ENCODE measurements at places on chromosomes 4 and X.

DNA sequence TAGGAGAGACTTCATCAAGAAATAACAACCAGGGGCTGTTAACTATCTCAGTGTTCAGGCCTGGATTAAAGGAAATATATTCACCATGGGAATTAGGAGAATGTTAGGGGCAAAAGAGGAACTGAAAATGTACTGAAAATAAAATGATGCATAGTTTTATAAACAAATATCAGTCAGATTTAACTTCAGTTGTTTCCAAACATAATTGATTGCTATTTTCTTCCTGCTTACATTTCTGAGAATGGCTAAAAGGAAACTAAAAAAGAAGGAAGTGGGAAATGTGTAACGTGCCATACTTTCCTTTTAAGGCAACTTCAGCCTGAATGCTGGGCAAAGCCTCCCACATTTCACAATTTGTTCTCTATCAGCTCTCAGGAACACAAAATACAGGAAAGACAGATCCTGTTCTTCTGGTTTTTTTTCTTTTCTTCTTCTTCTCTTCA is 178.1 kb downstream of the MAML3 start:
- no peak for DNase-seq

GRCh38 chr4:95867919-95868318 is 28.0 kb downstream of the PDHA2 start:
- DNase-seq = no peak

DNA sequence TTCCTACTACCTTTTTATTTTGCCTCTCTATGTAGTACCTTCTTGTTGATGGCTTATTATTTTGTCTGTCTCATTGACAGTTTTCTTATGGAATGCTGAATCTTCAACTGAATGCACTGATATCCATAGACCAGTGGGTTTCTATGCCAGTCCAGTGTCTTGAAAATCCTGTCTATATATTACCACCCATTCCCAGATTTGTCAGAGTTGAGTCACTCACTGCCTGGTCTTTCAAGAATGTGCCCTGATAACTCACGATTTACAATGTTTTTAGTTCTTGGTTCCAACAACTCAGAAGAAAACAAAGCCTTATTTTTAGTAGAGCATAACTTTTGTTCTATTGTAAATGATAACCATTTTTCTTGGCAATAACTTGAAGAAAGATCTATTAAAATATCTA is 606.0 kb upstream of the PITX2 start:
- DNase-seq = no peak

DNA sequence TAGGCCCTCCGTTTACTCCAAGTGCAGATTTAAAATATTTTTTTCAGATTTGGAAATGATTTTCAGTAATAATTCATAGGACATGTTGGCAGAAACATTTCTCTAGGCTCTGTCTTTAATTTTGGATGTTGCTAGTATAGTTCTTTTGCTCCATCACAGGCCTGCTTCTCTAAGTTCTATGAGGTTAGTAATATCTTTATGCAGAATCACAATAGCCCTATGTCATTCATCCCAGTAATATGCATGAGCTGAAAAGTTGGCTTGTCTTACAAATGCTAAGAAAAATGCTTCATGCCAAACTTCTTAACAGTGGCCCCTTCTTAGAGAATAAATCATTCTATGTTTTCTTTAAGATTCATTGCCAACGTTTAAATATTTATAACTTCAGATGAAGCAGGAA is 148.3 kb upstream of the TLL1 start:
- no peak for DNase-seq

DNA sequence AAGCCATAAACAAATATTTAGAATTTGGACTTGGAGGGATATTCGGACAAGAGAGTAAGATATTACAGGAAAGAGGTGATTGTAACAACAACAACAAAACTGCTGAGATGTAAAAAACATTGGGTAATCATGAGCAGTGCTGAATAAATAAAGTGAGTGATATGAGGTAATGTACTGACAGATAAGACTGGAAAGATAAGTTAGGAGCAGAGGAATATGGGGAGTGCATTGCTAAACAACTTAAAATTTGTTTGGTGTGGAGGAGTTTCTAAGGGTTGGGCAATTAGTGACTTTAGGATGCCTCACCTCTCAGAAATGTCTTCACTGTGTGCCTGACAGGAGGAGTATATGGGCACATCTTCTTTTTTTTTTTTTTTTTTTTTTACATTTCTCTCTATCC is 637.8 kb upstream of the GRIA3 start:
- DNase-seq = no peak

GRCh38 chrX:87006561-87006960 is 511.0 kb upstream of the KLHL4 start:
- DNase-seq = no peak

GRCh38 chrX:66014084-66014483 is 25.8 kb downstream of the VSIG4 start:
- DNase-seq = no peak

GRCh38 chr4:6349896-6350603 is 80.4 kb downstream of the WFS1 start:
- DNase-seq = no peak

- DNase-seq = no peak
Measured at GRCh38 chr4:5967783-5968182, 50.4 kb downstream of the C4orf50 start.

DNA sequence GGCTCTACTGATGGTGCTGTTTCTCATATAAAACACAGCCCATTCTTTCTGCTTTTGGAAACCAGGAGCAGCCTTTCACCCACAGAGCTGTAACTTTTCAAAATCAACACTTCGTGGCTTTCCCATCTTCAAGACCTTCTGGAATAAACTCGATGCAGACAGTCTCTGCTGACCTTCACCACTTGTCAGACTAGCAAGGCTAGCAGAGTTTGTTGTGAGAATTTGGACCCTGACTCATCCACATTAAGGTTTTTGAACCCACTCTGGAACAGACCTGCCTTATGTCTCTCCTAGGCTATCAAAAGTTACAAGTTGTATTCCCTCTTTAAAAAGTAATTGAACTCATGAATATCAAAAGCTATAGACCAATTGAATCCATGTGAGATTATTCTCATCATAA is 88.6 kb downstream of the MAML3 start:
- no peak for DNase-seq

- DNase-seq = no peak
Measured at GRCh38 chr4:7960017-7960789, 20.5 kb upstream of the AFAP1 start.

DNA sequence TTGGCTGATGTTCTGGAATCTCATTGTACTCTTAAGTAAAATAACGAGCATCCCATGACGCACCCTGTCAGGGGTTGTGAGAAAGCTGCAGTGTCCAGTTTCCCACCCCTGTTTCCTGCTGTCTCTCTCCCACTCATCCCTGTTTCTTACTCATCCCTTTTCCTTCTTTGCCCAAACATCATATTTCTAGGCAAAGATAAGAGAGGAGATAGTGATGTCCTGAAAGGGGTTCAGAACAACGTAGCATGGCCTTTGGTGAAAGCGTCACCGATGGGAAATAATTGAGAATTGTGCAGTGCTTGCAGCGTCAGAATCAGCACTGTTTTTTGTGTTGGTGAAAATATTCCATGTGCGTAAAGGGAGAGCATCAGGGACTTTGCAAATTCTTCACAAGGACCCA is 23.5 kb upstream of the TMEM165 start:
- no peak for DNase-seq

DNA sequence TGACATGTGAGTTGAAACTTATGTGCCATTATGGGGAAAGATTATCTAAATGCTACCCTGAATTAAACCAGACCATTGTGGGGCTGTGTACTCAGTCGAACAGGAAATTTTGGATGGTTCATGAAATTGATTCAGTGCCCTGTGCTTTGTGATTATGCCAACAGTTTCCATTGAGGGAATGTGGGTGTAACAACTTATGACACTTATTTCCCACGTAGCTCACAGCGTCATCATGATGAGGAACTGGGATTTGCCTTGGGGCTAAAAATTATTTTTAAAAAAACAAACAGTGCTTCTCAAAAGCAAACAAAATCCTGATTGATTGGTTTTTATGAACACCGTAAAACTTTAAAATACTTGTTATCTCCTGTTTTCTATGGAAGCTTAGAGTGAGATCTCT is 8.3 kb upstream of the CLTRN start:
- no peak for DNase-seq

DNA sequence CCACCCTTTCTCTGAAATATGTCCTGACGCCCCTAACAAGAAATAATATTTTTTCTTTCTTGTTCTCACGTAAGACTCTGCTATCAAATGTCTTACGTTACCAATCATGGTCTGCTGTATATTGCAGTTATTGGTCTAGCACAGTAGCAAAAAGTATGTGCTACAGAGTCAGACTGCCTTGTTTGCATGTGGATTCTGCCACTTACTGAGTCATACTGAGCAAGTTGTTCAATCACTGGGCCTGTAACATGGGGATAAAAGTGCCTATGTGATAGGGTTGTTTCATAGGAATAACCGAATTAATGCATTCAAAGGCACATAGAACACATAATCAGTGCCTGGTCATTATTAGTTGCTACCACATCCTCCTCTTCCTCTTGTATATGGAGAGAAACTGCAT is 14.1 kb downstream of the RPGR start:
- no peak for DNase-seq

GRCh38 chr4:184684491-184685189 is 35.1 kb downstream of the PRIMPOL start:
- DNase-seq = no peak

DNA sequence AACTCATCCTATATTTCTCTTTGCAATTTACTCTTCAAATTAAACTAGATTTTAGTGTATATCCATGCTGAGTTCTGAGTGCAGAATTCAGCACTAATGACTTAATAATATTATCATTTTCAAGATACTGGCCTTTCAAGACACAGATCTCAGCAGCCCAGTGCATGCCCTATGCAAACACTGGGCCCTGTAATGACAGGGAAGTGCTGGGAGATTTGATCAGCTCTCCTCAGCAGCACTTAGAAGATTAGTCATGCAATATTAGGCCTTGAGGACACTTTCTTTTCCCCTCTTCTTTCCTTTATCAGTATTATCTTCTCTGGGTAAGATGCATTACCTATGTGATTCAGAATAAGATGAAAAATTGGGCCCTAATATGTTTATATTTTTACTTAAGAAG is 207.1 kb downstream of the PPP3CA start:
- no peak for DNase-seq

DNA sequence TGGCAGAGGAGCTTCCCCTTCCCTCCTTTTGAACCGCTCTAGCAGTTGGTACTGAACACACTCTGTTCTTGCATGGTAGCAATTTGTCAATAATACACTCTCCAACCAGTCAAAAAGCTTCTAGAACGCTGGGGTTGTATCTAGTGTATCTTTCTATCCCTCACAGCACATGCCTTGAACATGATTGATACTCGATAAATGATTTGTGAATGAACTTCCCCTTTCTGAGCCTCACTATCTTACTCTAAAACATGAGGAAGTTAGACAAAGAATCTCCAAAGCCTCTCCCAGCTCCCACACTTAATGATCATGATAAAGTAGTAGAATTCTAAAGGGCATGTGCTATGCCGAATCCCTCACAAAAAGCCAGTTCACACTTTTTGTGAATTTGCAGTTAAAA is 64.4 kb downstream of the DLG3 start:
- DNase-seq = no peak

GRCh38 chrX:10932842-10933440 is 178.2 kb upstream of the HCCS start:
- DNase-seq = no peak

DNA sequence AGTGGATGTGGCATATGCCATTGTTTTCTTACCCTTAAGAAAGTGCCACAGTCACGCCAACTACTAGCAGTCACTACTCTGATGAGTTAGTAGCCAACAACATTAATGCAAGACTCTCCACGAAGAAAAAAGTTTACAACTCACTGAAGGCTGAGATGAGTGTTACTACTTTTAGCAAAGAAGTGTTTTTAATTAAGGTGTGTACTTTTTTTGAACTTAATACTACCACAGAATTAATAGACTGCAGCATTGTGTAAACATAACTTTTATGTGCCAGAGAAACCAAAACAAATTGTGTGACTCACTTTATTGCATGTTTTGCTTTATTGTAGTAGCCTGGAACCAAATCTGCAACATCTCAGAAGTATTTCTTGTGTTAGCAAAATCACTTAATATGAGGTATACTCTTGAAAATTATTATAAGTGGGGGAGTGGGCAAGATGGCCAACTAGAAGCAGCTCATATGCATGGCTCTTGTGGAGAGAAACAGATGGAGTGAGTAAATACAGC is 2.2 kb upstream of the UGT2B4 start:
- no peak for DNase-seq

GRCh38 chr4:7971881-7972500 is 32.3 kb upstream of the AFAP1 start:
- no peak for DNase-seq

GRCh38 chr4:80265571-80266252 is 752 bp upstream of the FGF5 start:
- DNase-seq = no peak

DNA sequence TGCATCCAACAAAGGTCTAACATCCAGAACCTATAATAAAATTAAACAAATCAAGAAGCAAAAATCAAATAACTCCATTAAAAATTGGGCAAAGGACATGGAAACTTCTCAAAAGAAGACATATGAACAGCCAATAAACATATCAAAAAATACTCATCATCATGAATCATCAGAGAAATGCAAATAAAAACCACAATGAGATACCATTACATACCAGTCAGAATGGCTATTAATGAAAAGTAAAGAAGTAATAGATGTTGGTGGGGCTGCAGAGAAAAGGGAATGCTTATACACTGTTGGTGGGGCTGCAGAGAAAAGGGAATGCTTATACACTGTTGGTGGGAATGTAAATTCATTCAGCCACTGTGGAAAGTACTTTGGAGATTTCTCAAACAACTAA is 465.8 kb downstream of the ZIC3 start:
- DNase-seq = no peak

DNA sequence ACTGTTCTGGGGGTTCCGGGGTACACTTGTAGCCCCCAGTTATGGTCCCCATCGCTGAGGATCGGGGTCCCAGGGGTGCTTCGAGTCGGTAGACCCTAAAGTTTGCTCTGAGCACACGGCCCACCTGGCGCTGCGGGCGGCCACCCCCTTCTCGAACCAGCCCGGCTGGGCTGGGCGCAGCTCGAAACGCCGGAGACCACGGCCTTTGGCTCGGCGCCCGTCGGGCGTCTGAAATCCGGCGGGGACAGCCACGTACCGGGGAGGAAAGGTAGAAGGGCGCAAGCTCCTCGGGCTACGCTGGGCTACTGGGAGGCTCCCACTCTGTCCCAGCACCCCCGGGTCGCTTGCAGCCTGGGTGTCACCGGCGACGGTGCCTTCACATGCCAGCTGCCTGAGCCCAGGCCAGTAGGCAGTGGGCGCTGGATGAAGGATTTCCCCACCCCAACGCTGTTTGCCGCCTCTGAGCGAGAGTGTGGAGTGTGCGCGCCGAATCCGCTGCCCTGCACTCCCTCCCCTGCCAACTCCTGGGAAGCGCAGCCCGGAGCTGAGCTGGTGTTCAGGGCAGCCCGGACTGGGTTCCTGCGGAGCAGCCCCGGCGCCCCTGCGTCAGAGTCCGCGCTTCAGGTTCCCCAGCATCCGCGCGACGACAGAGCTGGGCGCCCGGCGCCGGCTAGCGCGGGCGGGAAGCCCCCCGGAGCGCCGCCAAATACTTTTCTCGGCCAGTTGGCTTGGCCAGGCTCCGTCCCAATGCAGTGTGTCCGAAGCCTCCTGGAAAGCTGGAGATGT is 637 bp downstream of the MAMLD1 start:
- no peak for DNase-seq

- no peak for DNase-seq
Measured at GRCh38 chr4:56990109-56990905, 11.6 kb downstream of the POLR2B start.

GRCh38 chr4:69689599-69689998 is 36.6 kb upstream of the UGT2A1 start:
- DNase-seq = no peak
